ENCODE measurements at places on chromosomes 16 and 17.

DNA sequence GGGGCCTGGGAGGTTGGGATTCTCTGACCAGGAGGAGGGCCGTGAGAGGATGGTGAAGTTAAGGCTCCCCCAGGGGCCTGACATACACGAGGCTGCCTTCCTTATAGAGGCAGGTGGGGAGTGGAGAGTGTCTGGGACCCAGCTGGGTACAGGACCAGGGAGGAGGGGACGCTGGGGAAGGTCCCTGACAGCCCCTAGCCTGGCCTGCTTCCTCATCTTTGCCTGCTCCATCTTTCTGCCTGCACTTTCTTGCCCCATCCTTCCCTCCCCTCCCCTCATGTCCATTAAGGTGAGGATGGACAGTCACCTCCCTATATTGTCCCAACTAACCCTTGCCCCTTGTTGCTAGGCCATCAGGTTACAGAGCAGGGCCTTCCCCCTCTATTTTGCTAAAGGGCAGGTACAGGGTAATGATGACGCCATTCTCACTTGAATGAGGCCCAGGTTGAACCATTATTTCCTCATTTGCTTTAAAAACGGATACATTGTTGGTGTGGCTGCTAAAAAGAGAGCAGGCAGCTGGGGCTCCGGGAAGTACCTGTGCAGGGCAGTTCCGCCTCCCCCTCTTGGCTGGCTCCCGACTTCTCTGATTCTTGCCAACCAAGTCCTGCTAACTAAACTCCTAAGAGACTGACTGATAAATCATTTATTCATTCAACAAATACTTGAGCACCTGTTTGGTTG lies 1.3 kb downstream of the C17orf99 start:
- DNase-seq, result no peak

DNA sequence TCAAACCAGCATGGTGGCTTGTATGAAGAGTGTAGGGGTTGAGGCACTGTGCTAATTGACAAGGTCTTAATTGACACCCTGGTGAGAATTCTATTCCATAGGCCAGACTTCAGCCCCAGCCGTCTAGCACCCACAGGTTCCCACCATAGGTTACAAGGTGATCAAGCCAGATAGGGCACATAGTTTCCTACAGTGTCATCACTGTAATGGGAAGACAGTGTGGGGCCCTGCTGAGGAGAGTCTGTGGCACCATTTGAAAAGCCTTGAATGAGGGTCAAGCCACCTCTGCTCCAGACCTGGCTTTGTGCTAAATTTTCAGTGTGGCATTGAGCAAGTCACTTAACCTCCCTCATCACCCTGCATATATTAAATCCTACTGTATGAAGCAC lies 36.2 kb downstream of the YPEL2 start:
- no peak for DNase-seq

DNA sequence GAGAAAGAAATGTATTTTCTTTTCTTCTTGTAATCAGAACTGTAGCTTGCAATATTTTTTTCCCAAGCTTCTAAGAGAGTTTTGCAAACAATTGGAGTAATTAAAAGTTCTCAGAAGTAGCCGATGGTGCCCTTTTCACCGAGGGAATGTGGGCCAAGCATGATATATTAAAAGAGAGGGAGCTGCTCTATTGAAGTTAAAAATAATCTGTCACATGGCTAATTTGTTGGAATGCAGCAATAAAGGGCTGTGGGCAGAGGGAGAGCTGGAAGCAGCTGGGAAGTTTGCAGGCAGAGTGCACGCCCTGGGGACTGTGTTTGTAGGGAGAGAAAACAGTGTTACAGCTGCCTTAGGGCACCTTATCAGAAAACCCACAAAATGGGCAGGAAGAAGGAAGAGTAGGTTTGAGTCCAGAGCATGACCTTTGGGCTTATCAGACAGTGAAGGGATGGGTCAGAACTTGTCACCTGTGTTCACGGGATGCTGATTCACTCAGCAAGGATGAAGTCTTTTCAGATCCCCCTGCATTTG lies 18.5 kb upstream of the TERF2 start:
- no peak for DNase-seq

DNA sequence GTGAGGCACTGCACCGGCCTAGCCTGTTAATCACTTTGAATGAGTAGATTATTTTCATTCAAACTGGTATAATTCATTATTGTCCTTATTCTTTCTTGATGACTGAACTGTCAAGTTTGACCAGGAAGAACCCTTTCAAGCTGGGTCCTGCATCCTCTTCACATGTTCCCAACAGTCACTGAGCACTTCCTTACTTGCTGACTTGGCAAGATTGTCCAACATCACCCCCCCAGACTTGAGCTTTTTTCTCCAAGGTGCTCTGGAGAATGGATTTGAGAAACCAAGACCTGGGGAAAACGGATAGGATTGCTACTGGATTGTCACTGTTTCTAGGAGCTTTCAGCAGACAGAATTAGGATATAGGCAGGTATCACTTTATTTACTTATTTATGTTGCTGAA lies 55.1 kb upstream of the GSG1L start:
- no peak for DNase-seq

DNA sequence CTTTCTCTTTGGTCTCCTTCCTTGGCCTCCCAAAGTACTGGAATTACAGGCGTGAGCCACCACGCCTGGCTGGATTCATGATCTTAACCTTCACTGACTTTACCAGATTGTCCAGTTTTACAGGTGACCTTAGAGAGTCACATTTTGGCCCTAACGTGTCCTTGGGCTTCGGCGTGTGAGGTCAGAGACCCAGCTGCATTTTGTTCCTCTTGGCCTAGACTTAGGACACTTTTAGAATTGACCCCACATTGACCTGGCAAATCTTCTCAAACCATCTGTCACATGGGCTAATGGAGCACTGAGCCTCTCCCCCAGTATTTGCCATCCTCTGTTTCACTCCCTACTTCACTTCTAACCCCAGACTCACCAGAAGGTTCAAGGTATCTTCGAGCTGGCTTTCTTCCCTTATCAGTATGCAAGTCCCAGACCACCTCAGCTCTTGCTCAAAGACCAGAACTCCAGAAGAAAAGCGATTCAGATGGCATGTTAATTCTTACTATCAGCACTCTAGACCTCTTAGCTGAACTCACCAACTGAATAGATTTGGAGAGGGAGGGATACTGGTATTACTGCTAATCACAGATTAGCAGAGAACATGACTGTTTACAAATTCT lies 1.7 kb upstream of the CYTH1 start:
- DNase-seq, result no peak

GRCh38 chr17:19753661-19754463 lies 5.8 kb upstream of the ALDH3A1 start:
- no peak for DNase-seq

GRCh38 chr17:10621397-10621796 lies 35.7 kb downstream of the MYH3 start:
- DNase-seq, result no peak

DNA sequence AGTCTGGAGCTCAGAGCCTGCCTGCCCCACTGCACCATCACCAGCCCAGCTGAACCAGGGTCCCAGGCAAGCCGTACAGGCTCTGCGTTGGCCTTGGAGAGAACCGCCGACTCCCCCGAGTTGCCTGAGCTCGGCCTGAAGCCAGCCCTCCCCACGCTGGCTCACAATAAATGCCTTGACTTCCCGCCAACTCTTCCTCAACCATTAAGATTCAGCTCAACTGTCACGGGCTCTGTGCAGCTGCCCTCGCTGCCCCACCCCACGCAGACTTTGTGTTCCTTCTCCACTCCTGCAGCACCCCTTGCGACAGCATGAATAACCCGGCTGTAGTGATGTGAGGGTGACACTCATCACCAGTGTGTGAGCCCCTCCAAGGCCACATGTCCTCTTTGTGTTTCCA lies 4.8 kb upstream of the QPRT start:
- DNase-seq, result no peak

GRCh38 chr17:27977751-27978688 lies 64.5 kb upstream of the NLK start:
- no peak for DNase-seq

- DNase-seq, result no peak
Measured at GRCh38 chr17:9235346-9235745, 214.0 kb downstream of the NTN1 start.

All from stimulated activated CD8-positive, alpha-beta memory T cell treated with anti-CD3 and anti-CD28 coated beads, Interleukin-4, amount 100 ng/mL, for 4 hours (primary cell).